RPMI7951 (cell line): ENCODE measurements at places on chromosomes 5 and 9. TPM values are rescaled to one million over a fixed set of nuclear protein-coding genes. Genes with fewer than 3 reads are reported as not detected.

DNA sequence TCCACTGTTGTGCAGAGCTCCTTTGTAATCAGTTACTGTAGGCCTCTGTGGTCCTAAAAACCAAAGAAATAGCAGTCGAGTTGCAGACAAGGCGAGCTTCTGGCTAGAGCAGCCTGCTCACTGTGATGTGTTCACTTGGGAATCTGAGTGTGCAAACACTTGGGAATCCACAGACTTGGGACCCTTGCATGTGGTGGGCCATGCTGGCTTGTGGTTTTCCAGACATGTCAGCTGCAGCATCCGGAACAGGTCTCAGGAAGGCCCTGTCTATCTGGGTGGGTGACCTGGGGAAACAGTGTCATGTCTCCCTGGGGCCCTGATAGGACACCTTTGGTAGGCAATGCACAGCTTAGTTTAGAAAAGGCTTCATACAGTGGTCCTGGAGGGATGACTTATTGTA, 66.4 kb downstream of the WWC1 start:
- no peak for DNase-seq

DNA sequence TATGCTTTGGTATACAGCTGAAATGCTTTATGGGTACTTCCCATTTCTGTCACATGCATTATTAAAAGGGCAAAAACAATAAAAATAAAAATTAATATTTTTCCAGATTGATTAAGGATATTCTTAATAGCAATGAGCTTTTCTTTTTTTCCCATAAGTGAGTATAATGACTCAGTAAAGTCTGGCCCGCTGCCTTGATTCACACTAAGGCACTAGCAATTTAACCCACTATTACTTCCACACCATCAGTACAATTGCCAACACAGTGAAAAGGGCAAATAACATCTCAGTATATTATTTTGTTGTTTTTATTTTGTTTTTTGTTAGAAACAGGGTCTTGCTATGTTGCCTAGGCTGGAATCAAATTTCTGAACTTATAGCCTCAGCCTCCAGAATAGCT, 150.1 kb downstream of the RNF180 start:
- no peak for DNase-seq

- DNase-seq: no peak
Measured at GRCh38 chr5:73443829-73444498, 4.6 kb downstream of the FOXD1 start.

DNA sequence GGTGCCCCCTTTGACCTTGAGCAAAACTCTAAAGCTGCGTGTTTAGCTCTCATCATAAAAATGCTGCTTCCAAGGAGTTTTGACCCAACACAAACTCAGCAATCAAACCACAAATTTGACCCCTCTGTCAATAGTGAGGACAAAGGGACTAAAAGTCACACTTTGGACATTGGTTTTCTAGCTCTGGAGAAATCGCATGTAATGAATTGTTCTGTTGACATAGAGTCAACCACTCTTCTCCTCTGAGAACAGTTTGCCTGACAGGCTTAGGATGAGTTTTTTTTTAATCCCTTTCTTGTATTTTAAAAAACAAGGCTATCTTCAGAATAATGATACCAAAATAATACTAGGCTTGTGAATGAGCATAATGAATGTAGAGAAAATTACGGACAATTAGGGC, 61.1 kb upstream of the MAN2A1 start:
- DNase-seq: no peak

DNA sequence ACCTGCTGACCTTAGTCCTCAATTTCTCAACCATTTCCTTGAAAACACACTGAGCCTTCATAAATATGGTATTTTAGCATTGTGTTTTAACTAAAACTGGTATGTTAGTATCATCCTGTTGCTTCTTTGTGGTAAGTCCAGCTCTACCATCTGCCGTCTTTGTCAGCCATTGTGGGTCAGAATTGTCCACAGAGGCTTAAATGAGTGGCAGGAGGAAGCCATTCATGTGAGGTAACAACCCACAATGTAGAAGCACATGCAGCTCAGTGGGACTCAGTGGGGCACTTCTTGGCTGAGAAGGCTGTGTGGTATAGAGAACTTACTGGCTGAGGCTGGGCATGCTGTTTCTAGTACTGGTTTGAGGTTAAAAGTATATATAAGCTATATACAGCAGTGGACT, 149.2 kb upstream of the NR3C1 start:
- no peak for DNase-seq

- no peak for DNase-seq
Measured at GRCh38 chr5:125228363-125229070, 482.1 kb upstream of the ZNF608 start.

C9orf50 gene
- not detected in 2 replicates for total RNA-seq

DNA sequence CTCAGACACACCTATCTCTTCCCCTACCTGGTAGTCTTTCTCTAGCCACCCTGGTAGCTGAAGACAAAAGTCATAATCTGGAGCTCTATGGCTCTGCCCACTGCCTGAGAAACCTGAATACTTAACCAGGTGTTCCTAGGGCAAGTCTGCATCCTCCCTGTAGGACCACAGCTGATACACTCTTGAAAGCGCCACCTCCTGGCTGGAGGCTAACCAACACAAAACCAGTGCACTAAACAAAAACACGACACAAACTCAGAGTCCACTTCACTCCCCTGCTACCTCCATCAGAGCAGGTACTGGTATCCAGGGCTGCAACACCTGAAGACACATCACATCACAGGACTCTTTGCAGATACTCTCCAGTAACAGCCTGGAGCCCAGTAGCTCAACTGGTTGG, 84.6 kb upstream of the ANXA1 start:
- no peak for DNase-seq

DNA sequence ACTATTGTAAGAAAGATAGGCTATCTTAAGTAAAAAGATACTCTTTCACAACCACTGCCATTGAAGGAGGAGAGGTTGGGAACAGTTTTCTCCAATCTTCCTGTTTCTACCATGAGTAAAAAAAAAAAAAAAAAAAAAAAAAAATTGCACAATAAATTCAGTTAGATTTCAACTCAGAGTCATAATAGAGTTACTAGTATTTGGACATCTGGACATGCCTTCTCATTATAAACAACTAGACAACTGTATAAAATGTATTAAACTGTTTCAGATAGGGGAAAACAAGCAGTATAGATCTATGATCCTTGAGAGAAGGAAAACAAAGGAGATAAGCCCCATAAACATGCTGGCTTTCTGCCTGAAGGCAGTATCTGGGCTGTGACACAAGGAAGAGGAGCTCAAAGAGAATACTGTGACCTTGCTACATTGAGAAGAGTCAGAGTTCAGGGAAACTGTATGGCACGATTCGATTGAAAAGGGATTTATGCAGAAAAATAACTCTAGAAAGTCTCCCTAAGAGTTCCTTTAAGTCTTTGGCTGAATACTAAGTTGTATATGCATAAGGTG, 249.2 kb upstream of the POU5F2 start:
- no peak for DNase-seq

DNA sequence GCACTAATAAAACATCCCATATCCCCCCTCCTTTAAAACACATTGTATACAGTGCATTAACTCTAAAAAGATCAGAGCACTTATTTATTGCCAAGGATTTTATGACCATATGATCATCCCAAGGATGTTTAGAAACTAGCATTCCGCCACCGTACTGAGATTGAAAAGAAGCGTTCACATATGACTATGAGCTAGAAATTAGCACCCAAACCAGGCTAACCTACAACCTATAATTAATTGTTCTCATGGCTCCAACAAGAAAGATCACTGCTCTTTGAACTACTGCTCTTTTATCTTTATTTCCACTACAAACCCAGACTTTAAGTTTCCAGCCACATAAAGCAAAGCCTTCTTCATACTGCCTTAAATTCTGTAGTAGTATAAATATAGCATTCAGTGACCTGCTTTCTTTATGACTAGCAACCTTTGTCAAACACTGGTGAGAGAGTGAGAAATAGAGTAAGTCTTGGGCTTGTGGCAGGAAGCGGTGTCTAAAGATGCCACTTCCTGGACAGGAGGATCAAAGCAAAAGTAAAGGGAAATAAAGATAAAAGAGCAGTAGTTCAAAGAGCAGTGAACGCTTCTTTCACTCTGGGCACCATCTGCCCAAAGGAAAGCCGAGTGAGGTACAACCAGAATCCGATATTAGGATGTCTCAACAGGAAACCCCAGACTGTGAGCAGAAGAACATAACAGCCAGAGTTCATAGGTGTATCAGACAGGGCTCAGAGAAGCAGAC, 151.1 kb upstream of the ERCC6L2 start:
- peak; percentile 33 for DNase-seq

IL13 gene
- not detected in 2 replicates for total RNA-seq

DNA sequence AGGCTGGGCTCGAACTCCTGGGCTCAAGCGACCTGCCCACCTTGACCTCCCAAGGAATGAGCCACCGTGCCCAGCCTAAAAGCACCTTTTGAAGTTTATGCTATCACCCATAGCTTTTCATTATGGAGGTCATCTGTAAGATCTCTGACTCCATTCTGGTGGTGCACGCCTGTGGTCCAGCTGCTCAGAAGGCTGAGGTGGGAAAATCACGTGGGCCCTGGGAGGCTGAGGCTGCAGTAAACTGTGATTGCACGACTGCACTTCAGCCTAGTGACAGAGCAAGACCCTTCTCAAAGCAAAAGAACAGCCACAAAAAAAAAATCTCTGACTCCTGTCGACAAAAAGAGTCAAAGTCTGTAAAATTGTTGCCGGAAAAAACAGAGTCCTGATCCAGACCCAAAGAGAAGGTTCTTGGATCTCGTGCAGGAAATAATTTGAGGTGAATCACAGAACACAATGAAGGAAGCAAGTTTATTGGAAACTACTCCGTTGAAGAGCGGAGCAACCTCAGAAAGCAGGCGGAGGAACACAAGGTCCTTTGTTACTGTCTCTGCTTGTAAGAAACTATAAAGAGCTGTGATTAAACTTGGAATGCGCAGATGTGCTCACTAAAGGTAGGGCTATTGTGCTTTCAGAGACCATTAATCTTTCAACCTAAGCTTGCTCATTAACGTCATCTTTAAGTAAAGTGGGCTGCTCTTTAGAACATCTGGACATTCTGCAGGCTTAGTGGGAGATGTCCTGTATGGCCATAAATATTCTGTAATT, 2.0 kb upstream of the HAUS6 start:
- DNase-seq: peak; percentile 42

- no peak for DNase-seq
Measured at GRCh38 chr5:2741956-2742355, 9.5 kb downstream of the IRX2 start.

DNA sequence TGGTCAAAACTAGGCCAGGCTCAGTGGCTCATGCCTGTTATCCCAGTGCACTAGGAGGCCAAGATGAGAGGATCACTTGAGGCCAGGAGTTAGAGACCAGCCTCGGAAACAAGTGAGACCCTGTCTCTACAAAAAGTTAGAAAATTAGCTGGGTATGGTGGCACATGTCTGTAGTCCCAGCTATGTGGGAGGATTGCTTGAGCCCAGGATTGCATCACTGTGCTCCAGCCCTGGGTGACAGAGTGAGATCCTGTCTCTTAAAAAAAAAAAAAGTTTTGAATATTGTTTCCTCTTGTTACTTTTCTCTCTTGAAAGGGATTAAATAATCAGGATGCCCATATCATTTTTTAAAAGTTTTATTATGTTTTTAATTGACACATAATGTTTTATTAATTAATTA, 7.6 kb downstream of the ARHGEF37 start:
- DNase-seq: no peak

DNA sequence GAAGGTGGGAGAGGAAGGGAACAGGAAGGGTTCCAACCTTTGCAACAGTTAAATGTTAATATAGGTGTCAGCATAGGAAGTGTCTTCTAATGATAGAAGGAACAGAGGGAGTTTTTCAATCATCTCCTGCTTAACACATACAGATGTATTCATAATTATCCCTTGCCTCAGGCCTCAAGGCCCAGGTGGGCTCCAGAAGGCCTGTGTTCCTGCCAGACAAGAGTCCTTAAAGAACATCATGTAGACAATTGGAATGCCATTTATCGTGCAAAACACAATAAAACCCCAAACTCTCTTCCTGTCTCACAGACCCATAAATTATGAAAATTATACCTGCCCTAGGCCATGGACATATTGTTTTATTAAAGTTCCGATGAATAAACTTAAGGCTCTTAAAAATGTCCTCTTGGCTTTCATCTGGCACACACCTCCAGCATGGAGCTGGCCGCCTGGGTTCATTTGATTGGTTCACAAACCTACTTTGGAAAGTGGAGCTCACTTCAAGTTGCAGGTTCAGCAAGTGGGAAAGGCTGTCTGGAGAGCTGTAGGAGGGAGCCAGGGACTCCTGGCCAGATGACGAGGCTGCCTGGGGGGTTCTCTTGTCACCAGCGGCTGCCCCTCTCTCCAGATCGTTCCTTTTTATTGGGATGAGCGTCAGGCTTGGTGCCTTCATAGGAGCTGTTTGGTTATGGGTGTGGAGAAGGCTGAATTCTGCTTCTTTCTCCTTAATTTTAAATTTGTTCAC, 17.5 kb downstream of the SPRY4 start:
- DNase-seq: no peak

CER1 gene
- not detected in 2 replicates for total RNA-seq

- DNase-seq: peak; percentile 64
Measured at GRCh38 chr5:163760498-163760897, 255.1 kb downstream of the MAT2B start.

DNA sequence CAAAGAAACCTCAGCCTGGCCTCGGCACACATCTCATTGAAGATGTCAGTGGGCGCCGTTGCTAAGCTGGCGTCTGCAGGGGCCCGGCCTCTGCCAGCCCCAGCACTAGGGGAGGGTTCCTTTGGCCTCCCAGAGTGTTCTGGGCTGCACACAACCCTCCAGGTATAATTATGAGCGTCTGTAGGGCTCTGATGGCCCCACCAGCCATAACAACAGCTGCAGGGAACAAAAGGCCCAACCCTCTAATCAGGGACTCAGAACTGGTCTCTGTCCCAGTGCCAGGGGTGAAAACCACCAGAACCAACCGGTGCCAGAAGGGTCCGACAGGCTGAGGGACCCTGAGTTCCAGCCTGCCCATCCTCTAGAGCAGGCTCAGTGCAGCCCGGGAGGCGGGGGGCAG, 39.5 kb upstream of the SLC12A7 start:
- DNase-seq: no peak

- no peak for DNase-seq
Measured at GRCh38 chr9:32385152-32385884, 875 bp downstream of the ACO1 start.

DNA sequence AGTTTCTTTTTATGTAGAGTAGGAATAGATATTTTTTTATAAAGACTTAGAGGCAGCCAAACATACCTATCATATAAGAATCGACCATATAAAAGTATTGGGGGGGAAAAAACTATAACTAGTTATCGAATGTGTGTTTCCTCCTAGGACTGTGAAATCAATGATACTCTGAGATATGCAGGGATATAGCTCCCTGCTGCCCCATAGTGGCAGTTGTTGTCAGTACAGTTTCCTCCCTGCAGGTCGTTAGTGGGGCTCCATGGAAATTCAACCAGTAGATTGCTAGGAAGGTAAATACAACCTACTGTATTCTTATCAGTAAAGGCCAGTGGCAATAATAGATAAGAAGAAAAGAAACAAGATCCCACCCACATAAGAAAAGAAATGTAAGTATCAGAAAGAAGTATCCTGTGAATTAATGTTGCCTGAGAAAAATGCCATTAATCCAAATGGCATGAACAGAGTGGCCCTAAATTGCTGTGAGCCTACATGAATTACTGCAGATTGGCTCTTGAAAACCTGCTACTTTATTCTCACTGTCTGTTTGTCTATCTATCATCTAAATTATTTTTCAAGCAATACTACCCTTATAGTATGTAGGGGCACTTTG, 136.9 kb upstream of the FBN2 start:
- no peak for DNase-seq
